Gastroesophageal sphincter (tissue), 4 donors: ENCODE measurements at places on chromosomes 4 and X.

DNA sequence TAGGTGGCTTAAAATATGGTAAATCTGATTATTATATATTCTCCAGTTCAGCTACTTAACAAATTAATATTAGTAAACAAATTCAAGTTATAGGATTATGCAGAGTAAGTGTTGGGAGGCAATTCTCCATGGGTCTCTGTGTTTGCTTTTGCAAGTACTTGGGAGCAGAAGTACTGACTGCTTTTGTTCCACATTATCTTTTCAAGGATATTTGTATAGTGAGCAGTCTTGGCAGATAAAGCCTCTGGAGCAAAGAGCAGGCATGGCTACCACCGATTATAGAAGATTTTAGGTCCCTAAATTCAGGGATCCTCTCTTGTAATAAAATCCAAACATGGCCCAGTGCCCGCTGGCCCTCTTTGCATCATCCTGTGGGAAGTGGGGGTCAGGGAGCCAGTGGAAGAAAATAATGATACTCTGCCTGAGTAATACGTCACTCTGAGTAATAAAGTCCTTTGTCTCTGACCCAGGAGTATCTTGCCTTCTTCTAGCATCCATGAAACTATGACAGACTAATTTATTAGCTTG is 23.2 kb downstream of the NDNF start:
- no peak overlapping the region for H3K27ac ChIP-seq
- no peaks in the 10 kb centered on the region for H3K36me3 ChIP-seq
- H3K4me3 ChIP-seq: no peak overlapping the region
- H3K4me1 ChIP-seq: peaks cover 4% of the 10 kb centered on the region
- H3K27me3 ChIP-seq: no peaks in the 10 kb centered on the region
- no peak for ATAC-seq

- H3K27me3 ChIP-seq: no peaks in the 10 kb centered on the region
- H3K36me3 ChIP-seq: no peaks in the 10 kb centered on the region
- ATAC-seq: no peak
- H3K27ac ChIP-seq: peak overlapping the region; percentile 88
- no peaks in the 10 kb centered on the region for H3K4me1 ChIP-seq
Observed at GRCh38 chrX:55451141-55451540, 786 bp upstream of the MAGEH1 start.

- H3K36me3 ChIP-seq: peaks cover 41% of the 10 kb centered on the region
- H3K4me1 ChIP-seq: peaks cover 5% of the 10 kb centered on the region
- H3K27ac ChIP-seq: peak overlapping the region; percentile 100
- ATAC-seq: peak; percentile 46
- H3K27me3 ChIP-seq: no peaks in the 10 kb centered on the region
- H3K4me3 ChIP-seq: peak overlapping the region; percentile 100
Observed at GRCh38 chrX:49039598-49040375, 3.4 kb downstream of the TFE3 start.

DNA sequence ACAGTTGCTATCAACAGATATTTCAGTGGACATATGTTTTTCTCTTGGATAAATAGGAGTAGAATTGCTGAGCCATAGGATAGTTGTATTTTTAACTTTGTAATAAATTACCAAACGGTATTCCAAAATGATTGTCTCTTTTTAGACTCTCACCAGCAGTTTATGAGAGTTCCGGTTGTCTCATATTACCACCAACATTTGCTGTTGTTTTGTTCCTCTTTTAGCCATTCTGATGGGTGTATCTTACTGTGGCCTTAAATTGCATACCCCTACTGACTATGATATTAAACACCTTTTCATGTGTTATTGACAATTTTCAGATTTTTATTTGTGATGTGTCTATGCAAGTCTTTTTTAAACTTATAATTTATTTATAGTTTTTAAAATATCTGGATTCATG is 39.7 kb downstream of the SNX25 start:
- H3K27me3 ChIP-seq: no peaks in the 10 kb centered on the region
- H3K36me3 ChIP-seq: no peaks in the 10 kb centered on the region
- H3K27ac ChIP-seq: no peak overlapping the region
- H3K4me1 ChIP-seq: no peaks in the 10 kb centered on the region
- no peak overlapping the region for H3K4me3 ChIP-seq

- ATAC-seq: no peak
- no peaks in the 10 kb centered on the region for H3K27me3 ChIP-seq
- no peaks in the 10 kb centered on the region for H3K4me1 ChIP-seq
- H3K36me3 ChIP-seq: no peaks in the 10 kb centered on the region
Observed at GRCh38 chr4:177796841-177797240, 354.6 kb upstream of the AGA start.

DNA sequence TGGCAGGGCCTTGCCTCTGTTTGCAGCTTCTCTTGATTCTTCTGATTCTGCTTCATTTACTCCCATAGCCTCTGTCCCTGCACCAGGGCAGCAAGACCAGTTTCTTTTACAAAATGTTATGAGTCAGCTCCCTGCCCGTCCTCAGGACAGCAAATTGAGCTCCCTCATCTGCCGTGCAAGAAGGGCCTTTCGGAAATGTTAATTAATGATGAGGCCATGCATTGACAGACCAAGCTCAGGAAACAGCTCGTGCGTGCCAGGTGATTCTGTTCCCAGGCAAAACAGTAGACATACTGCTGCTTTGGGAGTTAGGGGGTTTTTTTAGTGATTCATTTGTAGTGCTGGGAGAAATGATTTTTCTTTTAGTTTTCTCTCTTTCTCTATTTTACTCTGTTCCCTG is 231.7 kb downstream of the FBXW7 start:
- H3K4me3 ChIP-seq: no peak overlapping the region
- H3K27ac ChIP-seq: no peak overlapping the region
- H3K27me3 ChIP-seq: no peaks in the 10 kb centered on the region
- no peaks in the 10 kb centered on the region for H3K36me3 ChIP-seq
- no peaks in the 10 kb centered on the region for H3K4me1 ChIP-seq

- no peak overlapping the region for H3K4me3 ChIP-seq
- H3K27me3 ChIP-seq: no peaks in the 10 kb centered on the region
- H3K27ac ChIP-seq: no peak overlapping the region
Observed at GRCh38 chr4:146488495-146489174, 33.1 kb downstream of the SLC10A7 start.

DNA sequence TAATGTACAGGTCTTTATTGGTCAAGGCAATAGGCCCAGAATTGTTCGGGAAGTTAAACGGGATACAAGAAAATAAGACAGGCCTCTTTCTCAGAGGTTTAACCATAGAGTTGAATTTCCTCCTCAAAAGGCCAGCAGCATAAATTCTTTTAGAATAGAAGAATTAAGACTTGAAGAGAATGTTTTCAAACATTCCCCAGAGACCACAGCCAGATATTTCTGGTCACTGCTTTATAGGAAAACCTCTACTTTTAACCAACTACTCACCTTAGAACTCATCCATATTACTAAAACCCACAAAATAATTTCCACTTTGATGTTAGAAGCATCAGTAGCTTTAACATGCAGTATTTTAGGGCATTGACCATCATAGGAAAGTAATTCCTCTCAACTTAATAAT is 317.9 kb downstream of the RAB28 start:
- no peak overlapping the region for H3K4me3 ChIP-seq
- H3K4me1 ChIP-seq: no peaks in the 10 kb centered on the region
- no peaks in the 10 kb centered on the region for H3K27me3 ChIP-seq
